Hippocampal formation (tissue), 2 donors: ENCODE measurements at places on chromosomes 6 and 20.
A peak's percentile ranks its signal among the peaks of the same experiment; 100 is the strongest.

DNA sequence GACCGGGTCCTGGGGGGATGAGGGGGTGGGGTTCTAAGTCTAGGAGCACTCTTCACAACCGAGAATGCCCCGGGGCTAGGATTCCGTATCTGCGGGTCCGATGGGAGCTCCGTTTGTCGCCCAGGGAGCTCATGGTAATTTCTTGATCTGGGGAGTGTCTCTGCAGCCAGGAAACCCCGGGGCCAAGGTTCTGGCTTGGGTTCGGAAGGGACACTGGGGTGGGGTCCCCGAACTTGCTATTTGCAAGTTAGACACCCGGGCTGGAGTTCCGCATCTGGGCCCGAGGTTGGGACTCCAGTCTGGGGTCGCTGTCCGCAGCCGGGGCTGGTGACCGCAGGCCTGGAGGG is 397 bp downstream of the PEDS1 start:
- no peak for DNase-seq

DNA sequence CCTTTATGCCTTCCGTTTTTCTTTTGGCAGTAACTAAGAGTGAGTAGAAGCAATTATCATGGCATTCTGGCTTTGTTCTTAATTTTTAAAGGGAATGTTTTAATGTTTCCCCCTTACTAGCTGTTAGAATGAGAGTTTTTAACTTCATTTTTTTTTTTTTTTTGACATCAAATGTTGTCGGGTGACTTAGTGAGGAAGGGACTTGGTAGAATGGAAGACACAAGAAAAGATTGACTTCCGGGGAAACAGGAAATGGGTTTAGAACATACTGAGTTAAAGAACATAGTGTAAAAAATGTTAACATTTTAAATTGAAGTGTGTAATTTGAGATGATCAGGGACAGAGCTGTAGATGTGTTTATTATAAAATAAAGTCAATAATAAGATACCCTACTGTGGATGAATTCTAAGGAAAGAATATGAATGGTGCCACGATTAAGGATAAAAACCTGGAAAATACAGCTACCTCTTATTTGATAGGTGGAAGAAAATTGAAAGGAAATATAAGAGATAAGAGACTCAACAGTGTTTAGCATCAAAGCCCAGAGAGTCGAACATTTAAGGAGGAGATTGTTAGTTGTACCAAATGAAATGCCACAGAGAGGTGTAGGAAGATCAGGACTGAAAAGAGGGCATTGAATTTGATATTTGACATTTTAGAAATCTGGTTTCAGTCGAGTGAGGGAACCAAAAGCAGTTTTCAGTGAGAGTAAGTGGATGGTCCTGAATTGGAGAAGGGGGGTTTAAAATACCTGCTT is 9.4 kb downstream of the HSF2 start:
- DNase-seq, result no peak

DNA sequence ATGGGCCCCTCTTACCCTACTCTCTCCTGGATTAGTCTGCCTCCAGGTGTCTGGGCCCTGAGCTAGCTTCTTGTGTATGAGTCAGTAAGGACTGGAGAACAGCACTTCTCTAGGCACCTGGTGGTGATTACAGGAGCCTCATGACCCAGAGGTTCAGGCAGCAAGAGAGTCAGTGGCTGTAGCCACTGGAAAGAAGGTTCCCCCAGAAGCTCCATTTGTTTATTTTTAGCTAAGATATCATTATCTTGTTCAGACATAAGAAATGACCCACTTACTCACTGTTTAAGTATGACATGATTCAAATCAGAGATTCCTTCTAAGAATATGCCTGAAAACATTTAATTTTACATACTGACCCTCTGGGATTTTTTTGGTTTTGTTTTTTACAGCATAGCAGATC is 23.6 kb upstream of the SLC4A11 start:
- no peak for DNase-seq

GRCh38 chr6:80449726-80450125 is 343.3 kb downstream of the BCKDHB start:
- no peak for DNase-seq

- DNase-seq, result peak; percentile 90
Observed at GRCh38 chr6:134173936-134174671, 121.7 kb upstream of the SLC2A12 start.

DNA sequence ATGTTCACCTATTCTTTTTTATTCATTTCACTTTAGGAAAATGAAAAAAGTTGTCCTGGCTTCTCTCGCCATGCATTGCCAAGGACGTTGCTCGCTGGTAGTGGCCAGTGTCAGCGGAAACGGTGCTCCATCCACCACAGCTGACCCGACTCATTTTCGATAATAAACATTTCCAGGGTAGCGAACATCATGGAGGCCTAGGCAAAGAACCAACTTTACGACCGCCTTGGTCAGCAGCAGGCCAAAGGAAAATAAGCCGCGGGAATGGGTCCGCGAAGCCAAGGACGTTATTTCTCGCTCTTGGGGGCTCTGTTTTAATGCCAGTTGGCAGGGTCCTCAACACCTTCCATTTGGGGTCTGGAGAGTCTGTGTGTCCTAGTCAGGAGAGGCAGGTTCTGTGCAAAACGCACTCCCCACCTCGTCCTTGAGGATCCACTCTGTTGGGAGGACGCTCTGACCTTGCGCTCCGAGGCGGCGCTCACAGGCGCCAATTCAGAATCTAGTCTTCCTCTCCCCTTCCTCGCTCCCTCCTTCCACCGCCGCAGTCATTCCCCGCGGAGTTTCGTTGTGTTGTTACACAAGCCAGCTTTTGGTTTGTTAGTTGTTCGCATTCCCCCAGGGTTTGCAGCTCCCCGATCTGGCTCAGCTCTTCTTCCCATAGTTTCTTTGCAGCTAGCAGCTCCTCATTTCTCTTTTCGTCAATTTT is 4.1 kb upstream of the PAX1 start:
- DNase-seq, result no peak
